ENCODE measurements at places on chromosomes 13 and 19.
A peak's percentile ranks its signal among the peaks of the same experiment; 100 is the strongest.

- DNase-seq: no peak
Measured at GRCh38 chr19:35533201-35533821, at the start of gene GAPDHS. Gene GAPDHS, plus strand, starts transcription at chr19:35533456. Its CDS starts 72 bp downstream, at chr19:35533528.

DNA sequence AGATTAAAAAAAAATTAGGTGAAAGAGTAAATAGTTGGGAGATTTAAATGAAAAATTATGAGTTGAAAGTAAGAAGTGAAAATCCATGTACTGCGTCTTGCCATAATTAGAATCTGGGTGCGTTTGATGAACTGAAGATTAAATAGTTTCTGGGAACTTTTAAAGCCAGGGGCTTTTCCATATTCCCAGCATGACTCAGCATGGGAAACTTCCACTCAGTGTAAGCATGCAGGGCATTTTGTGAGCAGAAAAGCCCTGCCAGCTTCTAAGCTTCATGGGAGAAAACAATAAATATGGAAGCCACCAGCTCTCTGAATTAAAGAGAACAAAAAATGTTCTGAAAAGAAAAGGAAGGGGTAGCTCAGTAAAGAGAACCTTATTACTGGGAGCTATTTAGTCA, 62.0 kb upstream of the EDNRB start:
- no peak for DNase-seq

DNA sequence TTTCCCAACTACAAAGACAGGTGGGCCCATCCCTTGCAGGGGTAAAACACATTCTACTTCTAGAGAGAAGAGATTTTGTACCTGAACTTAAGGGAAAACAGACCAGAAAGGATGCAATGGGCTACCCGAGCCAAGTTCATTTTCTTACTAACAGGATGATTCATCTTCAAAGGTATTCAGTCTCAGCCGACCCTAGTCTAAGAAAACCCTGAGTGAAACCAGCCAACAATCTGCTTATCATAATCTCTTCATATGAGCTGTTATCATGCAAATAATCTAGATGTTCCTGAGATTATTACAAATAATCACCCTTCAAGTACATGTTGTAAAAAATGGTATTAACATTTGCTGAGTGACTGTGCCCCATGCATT, 15.6 kb downstream of the PABPC3 start:
- no peak for DNase-seq

DNA sequence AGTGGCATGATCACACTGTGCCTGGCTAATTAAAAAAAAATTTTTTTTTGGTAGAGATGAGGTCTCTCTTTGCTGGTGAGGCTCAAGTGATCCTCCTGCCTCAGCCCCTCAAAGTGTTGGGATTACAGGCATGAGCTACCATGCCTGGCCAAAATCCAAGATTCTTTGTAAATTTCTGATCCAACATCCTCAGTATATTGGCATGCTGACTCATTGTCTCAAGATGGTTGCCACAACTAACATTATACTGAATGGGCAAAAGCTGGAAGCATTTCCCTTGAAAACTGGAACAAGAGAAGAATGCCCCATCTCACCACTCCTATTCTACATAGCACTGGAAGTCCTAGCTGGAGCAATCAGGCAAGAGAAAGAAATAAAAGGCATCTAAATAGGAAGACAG, 100.0 kb downstream of the KLF5 start:
- no peak for DNase-seq

GRCh38 chr19:16070366-16070990, 5.8 kb upstream of the TPM4 start:
- DNase-seq: no peak

GRCh38 chr13:41802684-41803444, 158.0 kb downstream of the VWA8 start:
- no peak for DNase-seq

GRCh38 chr19:42207767-42208271, 9.7 kb downstream of the DEDD2 start:
- no peak for DNase-seq

DNA sequence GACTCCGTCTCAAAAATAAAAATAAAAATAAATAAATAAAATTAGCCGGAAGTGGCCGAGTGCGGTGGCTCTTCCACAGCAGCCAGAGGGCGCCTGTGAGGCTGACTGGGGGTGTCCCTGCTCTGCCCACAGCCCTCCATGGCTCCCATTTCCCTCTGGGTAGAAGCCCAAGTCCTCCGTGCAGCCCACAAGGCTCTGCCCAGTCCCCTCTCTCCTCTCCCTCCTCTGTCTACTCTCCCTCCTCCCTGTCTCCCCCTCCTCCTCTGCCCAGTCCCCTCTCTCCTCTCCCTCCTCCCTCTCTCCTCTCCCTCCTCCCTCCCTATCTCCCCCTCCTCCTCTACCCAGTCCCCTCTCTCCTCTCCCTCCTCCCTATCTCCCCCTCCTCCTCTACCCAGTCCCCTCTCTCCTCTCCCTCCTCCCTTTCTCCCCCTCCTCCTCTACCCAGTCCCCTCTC, 20.4 kb downstream of the MISP start:
- no peak for DNase-seq

DNA sequence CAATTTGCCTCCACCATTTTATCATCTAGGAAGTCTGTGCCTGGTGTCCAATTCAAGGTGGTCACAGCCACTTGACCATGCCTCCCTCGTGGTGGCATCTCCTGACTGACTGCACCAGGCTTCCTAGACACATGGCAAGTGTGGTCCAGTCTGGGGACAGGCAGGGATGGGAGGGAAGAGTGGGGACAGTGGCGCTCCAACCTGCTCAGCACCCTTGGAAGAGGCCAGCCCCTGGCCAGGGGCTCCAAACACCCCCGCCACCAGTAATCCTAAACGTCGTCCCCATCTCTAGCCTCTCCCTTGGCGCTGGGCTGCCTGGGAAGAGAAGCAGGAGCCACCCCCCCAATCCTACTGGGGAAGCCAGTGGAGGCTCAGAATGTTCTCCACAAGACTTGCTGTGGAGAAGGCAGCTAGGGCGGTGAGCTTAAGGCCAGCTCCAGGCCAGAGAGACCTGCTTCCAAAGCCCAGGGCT, 2.7 kb downstream of the RPL36 start:
- DNase-seq: no peak

- no peak for DNase-seq
Measured at GRCh38 chr19:28542394-28543243, 670.3 kb downstream of the UQCRFS1 start.

- no peak for DNase-seq
Measured at GRCh38 chr13:40316301-40316700, 350.1 kb downstream of the FOXO1 start.

DNA sequence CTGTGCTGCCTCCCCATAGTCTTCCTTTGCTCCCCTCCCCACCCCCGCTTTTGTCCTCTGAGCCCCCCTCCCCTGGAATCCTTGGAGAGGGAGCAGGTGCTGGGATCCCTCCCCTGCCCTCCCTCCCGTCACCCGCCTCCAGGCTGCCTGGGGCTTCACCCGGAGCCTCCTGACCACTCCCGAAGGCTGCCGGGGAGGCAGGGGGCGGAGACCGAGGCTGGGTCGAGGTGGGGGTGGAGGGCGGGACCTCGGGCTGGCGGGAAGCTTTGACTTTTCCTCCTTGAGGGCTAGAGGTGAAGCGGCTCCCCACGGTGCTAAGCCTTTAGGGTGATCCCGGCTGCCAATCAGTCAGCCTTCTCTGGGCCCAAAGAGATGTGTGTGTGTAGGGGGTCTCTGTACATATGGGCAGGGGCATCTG, 1.5 kb downstream of the KMT5C start:
- DNase-seq: peak; percentile 63

Data from NCI-H1092 (cell line).